ENCODE measurements at places on chromosomes 6 and 20.

DNA sequence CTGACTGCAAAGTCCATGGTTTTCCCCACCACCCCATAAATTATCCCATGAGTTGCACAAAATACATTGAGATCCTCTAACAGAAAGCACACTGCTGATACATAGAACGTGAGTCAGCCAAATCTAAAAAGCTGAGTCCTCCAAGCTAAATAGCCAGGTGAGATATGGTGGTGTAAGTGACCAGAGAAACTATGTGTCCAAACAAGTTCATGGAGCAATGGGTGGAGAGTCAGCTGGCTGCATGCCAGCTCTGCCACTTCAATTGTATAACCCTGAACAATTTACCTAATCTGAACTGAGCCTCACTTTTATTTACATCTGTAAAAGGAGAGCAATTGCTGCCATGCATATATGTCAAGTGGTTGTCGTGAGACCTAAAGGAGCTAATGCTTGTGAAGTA is 9.7 kb downstream of the SNAP25 start:
- DNase-seq = no peak

DNA sequence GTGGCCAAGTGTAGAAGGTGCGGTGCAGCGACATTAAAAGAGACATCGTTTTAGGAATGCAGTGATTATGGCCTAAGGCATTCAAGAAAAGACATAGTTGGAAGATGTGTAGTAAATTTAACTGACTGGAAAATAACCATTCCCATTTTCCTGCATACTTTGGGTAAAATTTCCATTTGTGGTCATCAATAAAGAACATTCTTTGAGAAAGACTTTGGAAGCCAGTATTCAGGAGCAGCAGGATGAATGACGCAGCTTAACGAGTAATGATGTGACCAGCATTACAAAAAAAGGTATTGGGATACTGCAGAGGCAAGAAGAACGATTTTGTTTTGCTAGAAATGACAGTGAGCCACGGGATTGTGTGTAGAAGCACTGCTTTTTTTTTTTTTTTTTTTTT is 7.0 kb upstream of the RWDD1 start:
- no peak for DNase-seq

DNA sequence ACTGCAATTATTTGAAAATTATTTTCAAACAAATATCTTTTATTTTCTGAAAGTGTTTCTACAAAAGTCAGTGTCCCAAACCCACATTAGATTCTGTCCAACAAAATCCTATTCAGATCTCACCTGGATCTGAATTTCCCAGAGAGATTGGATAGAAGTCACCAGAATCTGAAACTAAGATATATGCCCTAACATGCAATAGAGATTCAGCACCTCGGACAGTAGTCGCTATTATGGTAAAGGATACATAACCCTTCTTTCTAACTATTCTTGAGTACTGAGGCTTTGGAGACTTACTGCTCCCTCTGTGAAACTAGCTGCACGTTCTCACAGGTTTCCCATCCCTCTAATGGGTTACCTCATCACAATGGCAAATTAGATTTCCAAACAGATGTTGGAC is 151.4 kb downstream of the ID4 start:
- DNase-seq = no peak

- no peak for DNase-seq
Observed at GRCh38 chr6:43793154-43793874, 23.3 kb downstream of the VEGFA start.

- no peak for DNase-seq
Observed at GRCh38 chr6:116218172-116218633, 35.7 kb downstream of the TSPYL4 start.

DNA sequence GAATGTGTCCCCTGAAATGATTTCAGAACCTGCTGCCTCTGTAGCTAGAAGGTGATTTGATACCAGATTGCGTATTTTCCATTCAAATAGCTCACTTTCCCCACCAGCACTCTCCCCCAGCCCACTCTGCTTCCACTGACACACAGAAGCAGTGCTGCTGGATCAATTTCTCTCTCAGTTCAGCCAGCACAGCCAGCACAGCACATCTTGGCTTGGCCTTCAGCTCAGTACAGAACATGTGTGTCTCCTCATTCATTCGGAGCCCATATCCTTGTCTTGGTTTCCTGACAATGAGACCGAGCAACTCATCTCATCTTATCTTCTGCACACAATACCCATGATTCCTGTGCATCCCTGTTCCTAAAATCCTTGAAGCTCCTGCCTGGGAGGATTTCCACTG is 33.8 kb upstream of the CD83 start:
- no peak for DNase-seq

- DNase-seq = no peak
Observed at GRCh38 chr6:33764036-33764435, 17.3 kb upstream of the IP6K3 start.

GRCh38 chr6:159113223-159113622 is 56.0 kb upstream of the FNDC1 start:
- DNase-seq = no peak

DNA sequence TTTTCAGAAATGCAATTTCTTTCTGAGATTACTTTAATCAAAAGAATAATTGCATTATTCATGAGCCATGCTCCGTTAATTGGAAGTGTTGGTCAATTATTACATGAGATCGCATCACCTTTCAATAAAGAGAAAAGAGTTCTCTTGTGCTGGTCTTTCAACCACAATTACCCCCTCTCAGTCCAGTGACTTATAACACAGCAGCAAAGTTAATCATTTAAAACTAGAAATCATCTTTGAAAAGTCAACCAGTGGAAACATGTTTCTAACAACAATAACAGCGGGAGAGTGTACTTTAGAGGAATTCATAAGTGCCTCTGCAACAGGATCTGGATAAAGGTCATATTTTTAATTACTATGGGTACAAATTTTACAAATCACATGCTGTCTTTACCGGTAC is 384.4 kb upstream of the AGPAT4 start:
- DNase-seq = no peak

DNA sequence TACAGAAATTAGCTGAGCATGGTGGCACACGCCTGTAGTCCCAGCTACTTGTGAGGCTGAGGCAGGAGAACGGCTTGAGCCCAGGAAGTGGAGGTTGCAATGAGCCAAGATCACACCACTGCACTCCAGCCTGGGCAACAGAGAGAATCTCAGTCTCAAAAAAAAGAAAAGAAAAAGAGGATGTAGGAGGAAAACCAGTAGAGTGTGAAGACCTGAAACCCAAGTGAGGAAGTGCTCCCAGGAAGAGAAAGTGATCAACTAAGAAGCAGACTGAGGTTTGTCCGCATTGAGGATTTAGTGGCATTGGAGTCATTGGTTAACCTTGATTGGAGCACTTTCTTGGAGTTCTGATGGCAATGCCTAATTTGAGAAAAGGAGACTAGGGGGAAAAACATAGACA is 20.6 kb upstream of the TASP1 start:
- no peak for DNase-seq

DNA sequence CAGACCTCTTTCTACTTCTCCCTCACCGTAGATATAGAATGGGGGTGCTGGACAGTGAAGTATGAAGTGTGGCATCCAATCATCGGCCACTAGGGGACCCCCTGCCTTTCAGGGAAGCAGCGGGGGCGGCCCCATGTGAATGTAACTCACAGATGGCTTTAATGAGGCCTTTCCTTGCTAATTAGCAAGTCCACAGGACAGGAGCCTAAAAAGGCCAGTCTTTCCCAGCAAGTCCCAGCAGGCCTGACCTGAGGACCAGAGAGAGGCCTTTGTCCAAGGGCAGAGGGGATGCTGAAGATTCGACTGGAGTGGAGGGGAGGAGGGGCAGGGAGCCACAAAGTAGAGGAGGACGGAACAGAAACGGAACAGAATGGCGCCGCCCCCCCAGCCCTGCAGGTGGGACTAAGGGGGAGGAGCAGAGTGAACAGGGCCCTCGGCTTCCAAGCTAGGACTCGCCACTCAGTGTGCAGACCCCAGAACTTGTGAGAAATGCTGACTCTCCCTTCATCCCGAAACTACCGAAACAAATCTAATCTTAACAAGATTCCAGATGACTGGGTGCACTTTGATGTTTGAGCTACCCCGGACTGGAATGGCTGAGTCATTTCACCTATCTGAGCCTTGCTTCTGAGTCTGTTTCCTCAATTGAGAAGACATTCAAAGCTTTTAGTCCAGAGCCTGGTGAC is 5.8 kb downstream of the C6orf132 start:
- no peak for DNase-seq

GRCh38 chr20:8216375-8217200 is 84.5 kb downstream of the PLCB1 start:
- DNase-seq = no peak

DNA sequence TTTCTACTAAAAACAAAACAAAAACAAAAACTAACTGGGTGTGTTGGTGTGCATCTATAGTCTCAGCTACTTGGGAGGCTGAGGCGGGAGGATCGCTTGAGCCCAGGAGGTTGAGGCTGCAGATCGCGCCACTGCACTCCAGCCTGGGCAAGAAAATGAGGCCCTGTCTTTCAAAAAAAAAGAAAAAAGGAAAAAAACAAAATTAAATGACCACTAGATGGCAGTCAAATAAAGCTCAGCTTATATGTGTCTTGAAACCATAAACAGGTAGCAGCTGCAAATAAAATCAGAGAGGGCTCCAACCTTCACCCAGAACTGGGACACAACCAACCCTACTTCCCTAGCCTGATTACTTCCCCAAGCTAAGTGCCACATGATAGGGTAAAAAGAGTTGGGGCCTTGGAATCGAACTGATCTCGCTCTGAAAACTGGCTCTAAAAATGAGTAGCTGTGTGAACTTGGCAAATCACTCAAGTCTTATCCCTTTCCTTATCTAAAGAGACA is 67.1 kb upstream of the ADGRF4 start:
- DNase-seq = no peak

All from activated effector memory CD4-positive, alpha-beta T cell treated with anti-CD3 and anti-CD28 coated beads, Interleukin-2, amount 50 U/mL, for 16 hours (primary cell).